ENCODE measurements at places on chromosomes 16 and 17. TPM values are rescaled to one million over a fixed set of nuclear protein-coding genes. Genes with fewer than 3 reads are reported as not detected.

RHBDL3 gene
- 1.1 TPM for polyA plus RNA-seq

GRCh38 chr16:72639494-72639893 lies 408.4 kb downstream of the ZFHX3 start:
- DNase-seq, result no peak

GRCh38 chr16:53061701-53062159 lies 6.9 kb downstream of the CHD9 start:
- no peak for DNase-seq

HLF gene
- polyA plus RNA-seq, result 4.9 TPM

DNA sequence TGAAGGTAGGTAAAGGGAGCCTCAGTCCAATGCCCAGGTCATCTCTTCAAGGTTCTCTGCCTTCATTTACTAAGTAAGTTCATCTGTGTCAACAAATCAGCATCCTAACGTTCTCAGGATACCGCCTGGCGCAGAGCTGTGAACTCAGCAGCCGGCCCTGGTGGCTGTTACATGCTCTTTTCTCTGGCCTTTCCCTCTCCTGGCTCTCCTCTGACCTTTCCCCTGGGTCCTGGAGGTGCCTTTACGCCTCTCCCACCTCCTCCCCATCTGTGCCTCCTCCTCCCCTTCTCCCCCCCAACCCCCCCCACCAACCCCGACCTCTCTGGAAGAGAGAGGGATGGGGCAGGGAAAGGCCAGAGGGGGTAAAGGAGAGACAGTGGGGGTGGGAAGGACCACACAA lies 19.5 kb downstream of the COTL1 start:
- no peak for DNase-seq

AOC2 gene
- polyA plus RNA-seq, result 1.0 TPM

- no peak for DNase-seq
Measured at GRCh38 chr16:17343028-17343427, 127.7 kb downstream of the XYLT1 start.

TTYH2 gene
- polyA plus RNA-seq, result 78.6 TPM

SLFN12L gene
- not detected for polyA plus RNA-seq
